ENCODE measurements at places on chromosomes 2 and 18. TPM values are rescaled to one million over a fixed set of nuclear protein-coding genes. Genes with fewer than 3 reads are reported as not detected.

GPBAR1 gene
- not detected for total RNA-seq

STPG4 gene
- 0.33 TPM for total RNA-seq

FBXO15 gene
- total RNA-seq = not detected

DNA sequence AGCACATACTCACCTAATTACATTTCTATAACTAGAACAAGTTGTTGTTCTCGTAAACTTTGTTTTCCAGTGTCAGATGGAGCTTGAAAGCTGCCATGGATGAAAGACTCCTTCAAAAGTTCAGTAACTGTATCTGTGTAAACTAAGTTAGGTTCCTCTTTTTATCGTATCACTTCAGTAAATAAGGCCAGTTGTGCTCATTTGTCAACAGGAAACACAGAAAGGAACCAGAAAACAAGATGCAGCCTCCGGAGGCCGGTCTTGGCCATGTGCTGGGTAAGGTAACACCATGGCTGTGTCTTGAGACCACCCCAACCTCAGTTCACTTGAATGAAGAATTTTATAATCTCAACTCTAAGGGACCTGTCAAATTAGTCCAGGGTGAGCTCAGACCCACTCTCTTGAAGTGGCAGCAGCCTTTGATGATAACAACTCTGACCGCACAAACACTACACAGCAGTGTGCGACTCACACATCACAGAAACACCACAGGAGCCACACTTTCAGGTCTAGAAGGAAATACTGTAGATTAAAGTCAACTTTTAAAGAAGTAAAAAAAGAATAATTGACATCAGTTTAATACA is 213.8 kb downstream of the AFF3 start:
- no peak overlapping the region for H3K27ac ChIP-seq
- DNase-seq = no peak
- no peaks in the 10 kb centered on the region for H3K27me3 ChIP-seq
- no peaks in the 10 kb centered on the region for H3K36me3 ChIP-seq

DNA sequence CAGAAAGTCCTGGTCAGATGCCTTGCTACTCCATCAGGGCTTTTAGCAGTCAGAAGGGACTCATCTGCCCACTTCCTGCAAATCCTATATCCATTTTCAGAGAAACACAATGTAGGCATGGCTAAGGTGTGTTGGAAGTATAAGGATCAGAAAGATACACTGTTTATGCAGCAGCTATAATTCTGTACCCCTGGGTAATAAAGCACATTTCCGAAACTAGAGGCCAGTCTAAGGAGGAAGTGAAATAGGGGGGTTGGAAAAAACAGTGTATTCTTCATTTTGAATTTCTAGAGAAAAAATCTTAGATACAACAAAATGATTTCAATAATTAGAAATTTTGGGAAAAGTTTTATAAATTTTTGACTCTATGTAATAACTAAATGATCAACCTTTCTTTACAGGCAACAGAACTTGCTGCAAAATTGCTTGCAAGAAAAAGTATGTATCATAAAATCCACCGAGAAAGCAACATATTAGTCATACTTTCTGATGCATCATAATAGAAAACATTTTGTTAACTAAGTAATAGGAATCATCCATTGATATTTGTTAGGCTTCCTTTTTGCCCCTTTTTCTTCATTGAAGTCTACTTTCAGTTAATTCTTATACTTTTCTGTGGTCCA is 47.4 kb downstream of the FSIP2 start:
- H3K4me3 ChIP-seq = no peak overlapping the region
- no peaks in the 10 kb centered on the region for H3K4me1 ChIP-seq
- H3K27me3 ChIP-seq = no peaks in the 10 kb centered on the region
- no peaks in the 10 kb centered on the region for H3K36me3 ChIP-seq

GRCh38 chr2:188449561-188449960 is 157.9 kb downstream of the GULP1 start:
- no peak overlapping the region for H3K27ac ChIP-seq
- H3K4me1 ChIP-seq = no peaks in the 10 kb centered on the region
- no peaks in the 10 kb centered on the region for H3K36me3 ChIP-seq
- H3K4me3 ChIP-seq = no peak overlapping the region
- DNase-seq = no peak

IL1F10 gene
- not detected for total RNA-seq

- no peaks in the 10 kb centered on the region for H3K4me1 ChIP-seq
- DNase-seq = no peak
- no peaks in the 10 kb centered on the region for H3K27me3 ChIP-seq
- H3K36me3 ChIP-seq = no peaks in the 10 kb centered on the region
- H3K4me3 ChIP-seq = no peak overlapping the region
Observed at GRCh38 chr2:128925631-128926030, 607.0 kb upstream of the HS6ST1 start.

- H3K27ac ChIP-seq = no peak overlapping the region
- DNase-seq = no peak
- no peaks in the 10 kb centered on the region for H3K4me1 ChIP-seq
- no peak overlapping the region for H3K4me3 ChIP-seq
- H3K27me3 ChIP-seq = no peaks in the 10 kb centered on the region
Observed at GRCh38 chr2:176325732-176326131, 56.5 kb downstream of the MTX2 start.

DNA sequence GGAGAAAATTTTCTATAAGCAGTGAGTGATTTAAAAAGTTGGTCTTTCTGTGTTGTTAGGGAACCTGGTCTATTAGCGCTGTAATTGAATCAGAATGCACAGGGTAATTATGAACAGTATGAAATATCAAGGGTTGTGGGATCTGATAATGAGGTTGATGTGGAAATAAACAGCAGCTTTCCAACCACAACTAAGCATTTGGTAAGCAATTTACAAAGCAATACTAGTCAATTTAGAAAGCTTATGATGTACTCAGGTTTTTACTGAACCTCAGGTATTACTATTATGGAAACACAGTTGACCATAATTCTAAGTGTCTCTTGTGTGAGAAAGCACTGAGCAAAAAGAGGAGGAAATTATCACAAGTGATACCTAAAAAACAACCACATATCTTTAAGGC is 11.0 kb upstream of the SMCHD1 start:
- H3K27ac ChIP-seq = no peak overlapping the region
- no peaks in the 10 kb centered on the region for H3K27me3 ChIP-seq
- no peak for DNase-seq
- H3K4me1 ChIP-seq = no peaks in the 10 kb centered on the region

BMP10 gene
- not detected for total RNA-seq

- DNase-seq = no peak
- peak overlapping the region; percentile 21 for H3K4me3 ChIP-seq
- no peaks in the 10 kb centered on the region for H3K27me3 ChIP-seq
- peaks cover 9% of the 10 kb centered on the region for H3K4me1 ChIP-seq
- H3K27ac ChIP-seq = no peak overlapping the region
Observed at GRCh38 chr2:169715379-169716237, 18.0 kb upstream of the KLHL23 start.
